ENCODE measurements at places on chromosomes 4 and X.

- no peak for DNase-seq
Measured at GRCh38 chr4:185339941-185340340, 55.8 kb downstream of the LRP2BP start.

DNA sequence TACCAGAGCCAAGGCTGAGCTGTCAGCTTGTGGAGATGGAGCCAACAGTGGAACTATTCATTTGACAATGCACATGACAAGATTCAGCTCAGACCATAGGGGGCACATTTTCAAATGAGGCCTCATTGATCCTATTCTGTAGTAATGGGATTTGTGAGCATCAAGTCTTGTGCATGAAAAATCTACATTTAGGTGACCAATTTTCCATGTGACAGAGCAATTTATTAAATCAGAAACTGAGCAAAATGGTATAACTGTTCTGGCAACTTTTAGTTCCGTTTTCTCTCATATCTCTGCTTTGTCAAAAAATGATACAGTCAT, 108.5 kb upstream of the PCDH18 start:
- no peak for DNase-seq

DNA sequence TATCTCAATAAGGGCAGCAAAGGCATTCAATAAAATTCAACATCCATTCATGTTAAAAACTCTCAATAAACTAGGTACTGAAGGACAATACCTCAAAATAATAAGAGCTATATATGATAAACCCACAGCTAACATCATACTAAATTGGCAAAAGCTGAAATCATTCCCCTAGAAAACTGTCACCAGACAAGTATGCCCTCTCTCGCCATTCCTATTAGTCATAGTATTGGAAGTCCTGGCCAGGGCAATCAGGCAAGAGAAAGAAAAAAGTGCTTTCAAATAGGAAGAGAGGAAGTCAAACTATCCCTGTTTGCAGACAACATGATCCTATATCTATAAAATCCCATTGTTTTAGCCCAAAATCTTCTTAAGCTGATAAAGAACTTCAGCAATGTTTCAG, 116.8 kb downstream of the TENT5D start:
- DNase-seq: no peak

DNA sequence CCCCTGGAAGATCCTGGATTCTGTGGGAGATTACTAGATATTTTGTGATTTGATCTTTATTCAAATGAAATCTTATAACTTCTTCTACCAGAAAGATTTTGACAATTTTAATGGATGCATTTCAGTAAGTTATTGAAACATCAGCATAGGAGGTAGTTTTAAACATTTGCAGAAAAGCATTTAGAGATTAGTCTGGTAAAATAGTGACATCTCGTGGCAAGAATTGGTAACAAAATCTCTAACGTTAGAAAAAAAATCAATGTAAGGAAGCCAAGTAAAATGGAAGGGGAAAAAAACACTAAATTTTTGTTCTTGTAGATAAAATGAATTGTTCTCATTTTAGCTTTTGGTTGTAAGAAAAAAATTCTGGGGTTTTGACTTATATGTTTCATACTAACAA, 73.3 kb downstream of the TASL start:
- no peak for DNase-seq

Measured in NCI-H1417 (cell line).